ENCODE measurements at places on chromosomes 7 and 10.

- no peak for DNase-seq
Observed at GRCh38 chr10:34155812-34156211, 659.3 kb downstream of the PARD3 start.

- no peak for DNase-seq
Observed at GRCh38 chr10:98150544-98150943, 16.1 kb downstream of the R3HCC1L start.

DNA sequence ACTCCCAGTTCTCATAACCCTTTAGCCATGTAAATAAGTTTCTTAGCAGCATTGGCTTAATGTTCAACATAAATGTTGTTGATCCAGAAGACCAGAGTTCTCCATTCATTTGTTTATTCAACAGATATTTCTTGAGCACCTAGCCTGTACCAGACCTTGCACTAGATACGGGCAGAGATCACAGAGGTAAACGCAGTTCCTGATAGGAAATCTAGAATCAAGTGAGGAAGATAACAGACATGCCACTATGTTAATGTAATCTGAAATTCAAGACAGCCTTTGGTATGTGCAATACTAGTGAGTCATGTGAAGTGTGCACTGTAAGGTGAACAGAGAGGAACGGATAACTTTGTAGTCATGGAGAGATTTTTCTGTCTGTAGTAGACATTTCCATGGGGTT, 3.0 kb downstream of the BUB3 start:
- no peak for DNase-seq

DNA sequence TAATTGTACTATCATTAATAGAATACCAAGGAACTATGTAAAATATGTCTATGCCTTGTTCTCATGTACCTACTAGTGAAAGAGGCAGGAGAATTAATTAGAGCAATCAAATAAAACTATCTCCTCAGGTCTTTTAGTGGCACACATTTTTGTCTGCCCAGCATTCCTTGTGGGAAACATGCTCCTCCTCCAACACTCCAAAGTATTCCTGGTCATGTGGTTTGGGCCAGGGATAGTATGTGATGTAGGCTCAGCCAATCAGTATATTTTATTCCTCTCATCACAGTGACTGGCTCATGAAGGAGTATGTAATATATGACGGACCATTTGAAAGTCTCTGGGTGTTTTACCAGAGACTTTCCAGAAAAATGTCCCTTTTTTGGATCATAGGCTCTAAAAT, 16.7 kb upstream of the SYPL1 start:
- no peak for DNase-seq

- DNase-seq = no peak
Observed at GRCh38 chr10:67666416-67667034, 29.5 kb downstream of the CTNNA3 start.

- no peak for DNase-seq
Observed at GRCh38 chr10:93873420-93874115, 20.2 kb upstream of the SLC35G1 start.

DNA sequence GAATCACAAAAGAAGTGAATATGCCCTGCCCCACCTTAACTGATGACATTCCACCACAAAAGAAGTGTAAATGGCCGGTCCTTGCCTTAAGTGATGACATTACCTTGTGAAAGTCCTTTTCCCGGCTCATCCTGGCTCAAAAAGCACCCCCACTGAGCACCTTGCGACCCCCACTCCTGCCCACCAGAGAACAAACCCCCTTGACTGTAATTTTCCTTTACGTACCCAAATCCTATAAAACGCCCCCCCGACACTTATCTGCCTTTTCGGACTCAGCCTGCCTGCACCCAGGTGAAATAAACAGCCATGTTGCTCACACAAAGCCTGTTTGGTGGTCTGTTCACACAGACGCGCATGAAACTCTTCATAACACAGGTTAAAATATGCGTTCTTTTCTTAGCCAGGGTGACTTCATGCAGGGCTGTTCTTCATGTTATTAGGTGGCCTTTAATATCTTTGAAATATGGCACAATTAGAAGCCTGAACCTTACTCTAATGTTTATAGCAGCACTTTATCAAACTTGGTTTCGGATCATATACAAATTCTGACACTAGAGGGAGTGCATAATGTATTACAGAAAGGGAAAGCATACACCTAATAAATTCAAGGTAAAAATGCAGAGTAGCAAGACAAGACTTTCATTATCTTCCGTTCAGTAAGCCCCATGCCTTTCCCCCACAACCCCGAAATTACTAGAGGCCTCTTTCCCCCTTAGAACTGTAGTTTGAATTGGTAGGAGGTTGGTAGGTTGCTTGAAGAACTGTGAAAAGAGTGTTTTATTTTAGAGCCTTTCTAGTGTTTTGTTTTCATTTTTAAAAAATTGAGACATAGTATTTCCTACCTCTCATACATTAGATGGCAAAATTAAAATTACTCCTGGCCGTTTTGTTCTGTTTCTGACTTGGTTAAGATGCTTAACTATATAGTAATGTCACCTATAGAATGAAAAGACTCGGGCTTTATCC, 117.9 kb downstream of the NPY start:
- DNase-seq = no peak

GRCh38 chr10:14128519-14128918, 202.2 kb downstream of the FRMD4A start:
- no peak for DNase-seq

GRCh38 chr7:1170741-1171501, 10.9 kb upstream of the ZFAND2A start:
- DNase-seq = no peak

DNA sequence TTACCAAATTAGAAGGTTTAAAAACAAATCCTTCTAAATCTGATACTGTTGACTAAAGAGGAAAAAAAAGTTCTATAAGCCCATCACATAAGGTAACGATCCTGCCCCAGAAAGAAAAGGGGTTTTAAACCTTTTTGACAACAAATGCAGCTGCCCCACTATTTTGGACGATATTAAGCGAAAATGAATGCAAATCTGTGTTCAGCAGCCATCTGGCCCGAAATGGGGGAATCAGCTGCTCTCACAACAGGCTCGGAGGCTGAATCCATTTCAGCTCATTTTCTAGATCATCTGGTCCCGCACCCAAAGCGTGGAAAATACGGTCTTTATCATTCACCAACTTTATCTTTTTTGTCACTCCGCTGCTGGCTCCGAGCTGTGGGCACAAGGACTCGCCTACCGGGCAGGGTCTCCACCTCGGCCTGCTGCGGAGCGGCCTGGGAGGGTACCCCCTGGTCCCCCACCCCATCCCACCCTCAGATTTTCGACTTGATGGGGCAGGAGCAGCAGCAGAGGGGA, 2.4 kb upstream of the EBF3 start:
- no peak for DNase-seq

- no peak for DNase-seq
Observed at GRCh38 chr10:124362568-124362967, 56.2 kb downstream of the OAT start.

DNA sequence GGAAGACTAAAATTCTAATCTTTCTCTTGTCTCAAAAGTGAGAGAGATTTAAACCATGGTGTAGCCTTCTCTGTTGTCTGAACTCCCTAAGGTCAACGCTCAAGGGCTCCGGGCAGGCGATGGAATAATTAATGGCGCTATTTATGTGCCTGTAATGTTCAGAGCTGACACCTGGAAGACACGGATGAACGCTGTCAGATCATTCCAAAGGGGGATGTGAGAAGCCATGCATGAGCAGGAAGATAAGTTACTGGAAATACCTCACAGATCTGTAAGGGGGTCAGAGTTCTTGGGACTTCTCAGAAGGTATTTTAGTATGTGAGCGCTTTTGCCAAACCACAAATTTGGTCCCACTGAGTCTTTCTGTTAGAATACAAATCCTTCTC, 73.3 kb upstream of the MTPN start:
- DNase-seq = no peak

DNA sequence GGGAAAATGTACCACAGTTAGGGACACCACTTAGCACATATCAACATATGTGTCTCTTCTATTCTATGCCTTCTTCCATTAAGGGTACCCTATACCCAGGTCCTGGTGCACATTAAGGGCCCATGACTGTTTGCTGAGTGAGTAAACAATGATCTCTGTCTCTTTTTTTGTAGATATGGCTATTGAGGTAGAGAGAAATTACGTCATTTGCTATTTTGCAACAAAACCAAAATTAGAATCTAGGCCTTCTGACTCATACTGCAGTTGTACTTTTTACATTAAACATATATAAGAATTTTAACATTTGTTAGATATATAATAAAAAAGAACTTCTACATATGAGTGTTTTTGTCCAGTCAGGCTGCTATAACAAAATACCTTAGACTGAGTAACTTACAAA, 683.2 kb upstream of the LRRN3 start:
- no peak for DNase-seq

- DNase-seq = no peak
Observed at GRCh38 chr7:106462365-106462859, 177.6 kb upstream of the NAMPT start.

DNA sequence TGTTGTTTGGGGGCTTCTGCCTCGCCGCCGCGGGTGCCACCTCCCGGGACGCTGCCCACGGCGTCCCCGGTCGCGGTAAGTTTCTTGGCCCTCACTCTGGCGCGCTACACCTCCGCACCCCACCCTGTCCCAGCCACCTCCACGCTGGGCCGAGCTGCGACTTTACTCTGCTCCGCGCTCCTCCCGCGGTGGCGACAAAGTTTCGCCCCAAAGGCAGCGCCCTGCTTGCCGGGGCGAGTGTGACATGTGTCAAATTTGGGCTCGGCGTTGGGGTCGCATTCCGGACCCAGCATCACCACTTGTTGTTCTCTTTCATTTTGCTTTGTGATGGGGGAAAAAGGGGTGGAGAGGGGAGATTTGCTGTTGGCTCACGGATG, 167.7 kb upstream of the PPP1R3A start:
- DNase-seq = no peak

GRCh38 chr7:127983804-127984332, 47.4 kb downstream of the LRRC4 start:
- DNase-seq = no peak

- no peak for DNase-seq
Observed at GRCh38 chr7:5230265-5231067, 40.4 kb downstream of the WIPI2 start.

DNA sequence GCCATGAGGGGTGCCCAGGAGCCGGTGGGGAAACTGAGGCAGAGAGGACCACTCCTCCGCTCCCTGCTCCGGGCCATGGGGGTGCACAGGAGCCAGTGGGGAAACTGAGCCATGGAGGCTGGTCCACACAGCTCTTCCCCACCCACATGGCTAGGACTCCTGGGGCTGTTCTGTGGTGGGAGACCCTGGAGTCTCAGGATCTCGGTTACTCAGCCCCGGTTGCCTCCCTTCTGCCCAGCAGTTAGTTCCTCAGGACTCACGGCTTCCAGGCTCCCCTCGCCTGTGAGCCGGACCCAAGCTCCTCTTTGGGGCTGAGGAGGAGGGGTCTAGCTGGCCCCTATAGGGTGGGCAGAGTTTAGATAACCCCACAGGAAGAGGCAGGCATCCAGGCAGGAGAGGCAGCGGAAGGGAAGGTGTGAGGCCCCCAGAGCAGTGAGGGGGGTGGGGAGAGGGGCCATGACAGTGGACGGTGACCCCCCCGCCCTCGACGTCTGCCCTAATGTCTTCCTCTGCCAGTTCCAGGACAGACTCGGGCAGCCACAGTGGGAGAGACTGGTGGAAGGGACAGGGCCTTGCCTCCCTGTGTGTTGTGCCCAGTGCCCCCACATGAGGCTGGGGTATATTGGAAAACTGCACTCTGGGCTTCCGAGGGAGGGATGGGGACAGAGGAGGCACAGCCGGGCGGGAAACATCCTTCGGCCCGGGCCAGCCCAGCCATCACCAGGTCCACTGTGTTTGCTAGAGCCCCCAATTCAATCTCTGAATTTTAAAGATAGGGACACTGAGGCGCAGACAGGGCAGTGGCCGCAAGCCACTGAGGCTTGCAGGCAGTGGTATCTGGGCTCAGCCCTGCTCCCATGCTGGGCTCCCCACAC, 4.3 kb downstream of the ELFN1 start:
- no peak for DNase-seq

DNA sequence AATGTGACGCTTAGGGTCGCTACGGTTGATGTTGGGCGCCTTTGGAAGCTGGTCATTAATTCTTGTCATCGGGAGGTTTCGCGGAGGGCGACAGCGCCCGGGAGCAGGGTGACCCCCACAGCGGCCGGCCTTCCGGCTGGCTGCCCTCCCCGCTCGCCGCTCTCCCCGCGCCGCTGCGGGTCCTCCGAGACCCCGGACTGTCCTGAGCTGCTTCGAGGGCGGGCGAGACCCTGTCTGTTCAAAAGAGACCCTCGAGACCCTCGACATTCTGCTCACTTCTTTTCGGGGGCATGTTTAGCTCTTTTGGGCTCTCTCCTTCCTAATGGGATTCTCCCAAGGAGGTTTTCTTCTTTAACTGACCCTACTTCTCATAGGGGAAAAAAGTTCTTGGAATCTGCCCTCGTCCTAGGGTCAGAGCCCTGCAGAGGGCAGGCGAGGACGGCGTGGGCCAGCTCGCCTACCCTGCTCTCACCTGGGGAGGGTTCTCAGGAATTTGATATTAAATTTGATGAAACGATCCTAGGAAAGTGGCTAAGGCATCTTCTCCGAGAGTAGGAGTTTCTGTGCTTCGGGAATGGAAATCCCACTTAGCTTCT, 257.0 kb downstream of the OTUD1 start:
- no peak for DNase-seq

Data from activated naive CD4-positive, alpha-beta T cell (primary cell).